ENCODE measurements at places on chromosomes 2 and 18. TPM values are rescaled to one million over a fixed set of nuclear protein-coding genes. Genes with fewer than 3 reads are reported as not detected.

GRCh38 chr2:101706819-101707177 is 9.3 kb downstream of the MAP4K4 start:
- DNase-seq, result peak; percentile 70

GRCh38 chr2:70957798-70958197 is 20.6 kb upstream of the ANKRD53 start:
- no peak for DNase-seq

GRCh38 chr2:72926811-72927465 is 9.6 kb downstream of the EMX1 start:
- DNase-seq, result no peak

- DNase-seq, result no peak
Measured at GRCh38 chr18:70523792-70524182, 234.9 kb downstream of the SOCS6 start.

GRCh38 chr2:23118313-23118712 is 266.7 kb upstream of the KLHL29 start:
- no peak for DNase-seq

GRCh38 chr2:173350383-173350782 is 4.3 kb upstream of the CDCA7 start:
- no peak for DNase-seq

- no peak for DNase-seq
Measured at GRCh38 chr2:201996006-201996405, 37.6 kb upstream of the FZD7 start.

- DNase-seq, result peak; percentile 91
Measured at GRCh38 chr2:105775809-105776559, 31.3 kb downstream of the NCK2 start.

DNA sequence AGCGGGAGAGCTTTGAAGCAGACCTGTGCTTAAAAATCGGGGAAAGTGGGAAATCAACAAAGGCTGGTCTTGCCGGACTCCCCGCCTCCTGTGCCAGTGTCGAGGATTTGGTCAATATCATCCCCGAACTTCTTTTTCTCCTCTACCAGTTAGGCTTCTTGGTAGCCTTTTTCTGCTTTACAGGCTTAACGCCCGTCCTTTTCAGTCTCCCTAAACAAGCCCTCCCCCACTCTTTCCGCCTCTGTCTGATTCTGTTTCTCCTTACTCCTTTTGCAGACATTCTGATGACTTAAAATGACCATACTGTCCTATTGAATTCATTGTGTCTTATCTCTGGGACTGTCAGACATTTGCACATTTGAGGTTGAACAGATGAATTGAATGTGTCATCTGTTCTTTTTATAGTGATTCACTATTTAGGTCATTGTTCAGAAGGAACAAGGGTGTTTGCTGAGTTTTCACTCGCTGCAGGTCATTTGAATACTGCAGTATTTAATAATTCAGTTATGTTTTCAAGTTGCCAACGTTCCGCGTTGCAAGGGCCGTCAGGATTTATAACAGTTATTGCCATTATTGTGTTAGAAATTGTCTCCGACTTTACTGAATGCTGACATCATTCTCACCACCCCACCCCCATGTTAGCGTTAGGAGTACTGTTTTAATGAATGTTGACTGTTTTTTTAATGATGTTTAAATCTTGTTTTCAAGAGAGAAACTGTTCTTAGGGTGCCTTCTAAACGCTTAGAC is 1.1 kb downstream of the ITGAV start:
- peak; percentile 42 for DNase-seq

GRCh38 chr2:31973665-31974064 is 37.1 kb downstream of the MEMO1 start:
- DNase-seq, result no peak

DNA sequence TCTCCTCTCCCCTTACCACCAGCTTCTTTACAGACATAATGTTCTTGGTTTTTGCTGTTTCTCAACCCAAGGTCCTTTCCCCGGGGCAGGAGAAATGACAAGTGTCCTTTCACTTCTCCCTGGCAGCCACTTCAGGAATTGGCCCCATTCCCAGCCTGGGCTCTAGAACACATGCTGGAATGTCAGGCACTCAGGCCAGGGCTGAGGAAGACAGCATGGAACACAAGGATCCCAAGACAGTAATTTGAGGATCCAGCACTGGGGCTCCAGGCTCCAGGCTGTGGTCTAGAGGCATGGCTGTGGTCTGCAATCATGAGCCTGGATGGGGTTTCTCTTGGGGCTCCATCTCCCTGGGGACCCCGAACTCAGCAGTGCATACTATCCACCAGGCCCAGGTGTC is 201.4 kb downstream of the CELF4 start:
- DNase-seq, result no peak

DNA sequence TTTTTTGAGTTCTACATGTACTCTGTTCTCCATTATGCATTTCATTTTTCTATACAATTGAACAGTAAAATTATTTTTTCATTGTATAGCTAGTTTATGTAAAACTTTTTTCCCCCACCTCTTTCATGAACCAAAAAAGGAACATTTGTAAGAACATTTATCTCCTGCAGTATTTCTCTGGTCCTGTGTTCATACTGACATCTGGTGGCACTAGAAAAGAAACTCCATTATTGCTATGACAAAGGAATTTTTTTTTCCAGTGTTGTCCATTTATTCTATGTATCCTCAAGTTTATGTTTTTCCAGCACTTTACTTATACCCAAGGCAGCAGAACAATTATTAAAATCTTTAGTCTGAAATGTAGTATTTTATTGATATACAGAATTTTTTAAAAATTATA is 27.4 kb upstream of the CHAC2 start:
- DNase-seq, result no peak

- DNase-seq, result no peak
Measured at GRCh38 chr18:5738526-5738925, 156.8 kb downstream of the TMEM200C start.

- DNase-seq, result peak; percentile 49
Measured at GRCh38 chr18:44887227-44887631, 206.5 kb downstream of the SETBP1 start.

NEURL3 gene
- polyA plus RNA-seq, result not detected

IL1R2 gene
- polyA plus RNA-seq, result not detected

DOK6 gene
- not detected for polyA plus RNA-seq

GAREM1 gene
- not detected for polyA plus RNA-seq
